ENCODE measurements at places on chromosomes 5 and 9. TPM values are rescaled to one million over a fixed set of nuclear protein-coding genes. Genes with fewer than 3 reads are reported as not detected.

- H3K36me3 ChIP-seq, result no peaks in the 10 kb centered on the region
Measured at GRCh38 chr9:28810388-28811075, 1237.3 kb upstream of the C9orf72 start.

DNA sequence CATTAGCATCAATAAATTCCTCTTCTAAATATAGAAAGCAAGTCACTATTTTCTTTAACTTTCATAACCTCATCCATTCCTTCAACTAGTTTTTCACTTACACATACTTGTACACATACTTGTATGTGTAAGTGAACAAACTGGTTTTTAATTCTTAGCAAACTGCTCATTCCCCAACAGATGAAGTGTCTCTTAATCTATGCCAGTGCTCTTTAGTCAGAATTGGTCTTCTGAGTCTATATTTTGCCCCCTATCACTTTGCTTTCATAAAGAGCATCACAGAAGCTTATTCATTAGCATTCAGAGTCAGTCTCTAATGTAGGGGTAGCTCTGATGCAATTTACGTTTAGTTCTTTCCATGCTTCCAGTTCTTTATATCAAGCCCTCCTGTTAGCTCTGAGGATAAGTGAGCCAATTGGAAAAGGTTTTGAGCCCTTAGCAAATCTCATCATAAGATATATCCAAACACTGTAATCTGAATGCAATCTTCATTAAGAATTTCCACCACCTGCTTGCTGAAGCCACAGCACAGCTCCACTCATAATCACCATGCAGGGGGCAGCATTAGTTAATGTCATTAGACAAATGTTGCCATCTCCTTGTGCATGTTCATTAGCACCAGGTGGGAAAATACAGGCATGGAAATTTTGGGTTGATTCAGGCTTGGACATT is 178.5 kb upstream of the SLC24A2 start:
- no peaks in the 10 kb centered on the region for H3K27me3 ChIP-seq
- no peak for DNase-seq
- H3K4me1 ChIP-seq, result no peaks in the 10 kb centered on the region
- no peak overlapping the region for H3K27ac ChIP-seq

GRCh38 chr5:147145328-147145727 is 89.5 kb upstream of the STK32A start:
- no peaks in the 10 kb centered on the region for H3K4me1 ChIP-seq
- H3K36me3 ChIP-seq, result no peaks in the 10 kb centered on the region
- H3K27me3 ChIP-seq, result no peaks in the 10 kb centered on the region
- no peak overlapping the region for H3K4me3 ChIP-seq
- DNase-seq, result no peak

GRCh38 chr9:123887837-123888236 is 42.1 kb downstream of the DENND1A start:
- H3K27me3 ChIP-seq, result no peaks in the 10 kb centered on the region
- no peak for DNase-seq
- no peaks in the 10 kb centered on the region for H3K4me1 ChIP-seq
- H3K36me3 ChIP-seq, result no peaks in the 10 kb centered on the region
- H3K27ac ChIP-seq, result no peak overlapping the region
- H3K4me3 ChIP-seq, result no peak overlapping the region

DNA sequence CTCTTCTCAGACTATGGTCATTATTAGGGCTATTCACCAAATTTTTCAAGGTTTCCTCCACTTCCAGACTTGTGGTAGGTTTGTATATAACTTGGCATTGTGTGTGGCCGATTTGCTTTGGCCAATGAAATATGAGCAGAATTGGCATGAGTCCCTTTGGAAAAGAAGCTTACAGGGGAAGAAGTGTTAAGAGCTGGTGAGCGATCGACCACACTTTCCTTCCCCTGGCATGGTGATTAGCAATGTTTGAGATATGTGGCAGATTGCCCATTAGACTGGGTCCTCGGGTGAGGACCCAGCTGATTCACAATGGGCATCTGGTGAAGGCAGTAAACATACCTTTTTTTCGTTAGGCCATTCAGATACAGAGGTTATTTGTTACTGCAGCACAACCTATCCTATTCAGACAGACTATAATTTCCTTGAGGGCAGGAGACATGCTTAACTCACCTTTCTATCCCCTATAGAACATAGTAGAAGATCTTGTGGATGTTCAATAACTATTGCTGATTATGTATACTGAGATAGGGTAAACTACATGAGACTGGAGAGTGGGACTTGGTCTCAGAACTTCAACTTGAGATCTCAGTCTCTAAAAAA is 62.8 kb upstream of the KLF9 start:
- no peak overlapping the region for H3K27ac ChIP-seq
- H3K4me1 ChIP-seq, result peaks cover 45% of the 10 kb centered on the region
- H3K27me3 ChIP-seq, result no peaks in the 10 kb centered on the region
- no peak for DNase-seq
- H3K36me3 ChIP-seq, result no peaks in the 10 kb centered on the region
- H3K4me3 ChIP-seq, result no peak overlapping the region

DNA sequence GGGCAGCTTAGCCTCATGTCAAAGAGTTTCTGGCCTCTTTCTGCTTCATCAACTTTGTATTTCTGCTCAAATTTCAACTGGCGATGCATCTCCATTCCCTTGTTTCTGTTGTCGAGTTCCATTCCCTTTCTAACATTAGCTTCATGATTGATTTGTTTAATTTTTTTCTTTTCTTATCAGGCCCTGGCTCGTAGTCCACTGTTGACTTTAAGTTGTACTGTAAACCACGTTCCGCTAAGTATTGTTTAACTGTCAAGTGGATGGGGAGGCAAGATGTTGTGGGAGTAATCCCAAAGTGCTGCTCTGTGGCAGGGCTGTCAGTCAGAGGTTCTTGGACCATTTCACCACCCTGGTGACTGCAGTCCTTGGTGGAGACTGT is 309.1 kb downstream of the PSAT1 start:
- no peaks in the 10 kb centered on the region for H3K27me3 ChIP-seq
- no peak overlapping the region for H3K4me3 ChIP-seq
- DNase-seq, result no peak
- no peak overlapping the region for H3K27ac ChIP-seq

DNA sequence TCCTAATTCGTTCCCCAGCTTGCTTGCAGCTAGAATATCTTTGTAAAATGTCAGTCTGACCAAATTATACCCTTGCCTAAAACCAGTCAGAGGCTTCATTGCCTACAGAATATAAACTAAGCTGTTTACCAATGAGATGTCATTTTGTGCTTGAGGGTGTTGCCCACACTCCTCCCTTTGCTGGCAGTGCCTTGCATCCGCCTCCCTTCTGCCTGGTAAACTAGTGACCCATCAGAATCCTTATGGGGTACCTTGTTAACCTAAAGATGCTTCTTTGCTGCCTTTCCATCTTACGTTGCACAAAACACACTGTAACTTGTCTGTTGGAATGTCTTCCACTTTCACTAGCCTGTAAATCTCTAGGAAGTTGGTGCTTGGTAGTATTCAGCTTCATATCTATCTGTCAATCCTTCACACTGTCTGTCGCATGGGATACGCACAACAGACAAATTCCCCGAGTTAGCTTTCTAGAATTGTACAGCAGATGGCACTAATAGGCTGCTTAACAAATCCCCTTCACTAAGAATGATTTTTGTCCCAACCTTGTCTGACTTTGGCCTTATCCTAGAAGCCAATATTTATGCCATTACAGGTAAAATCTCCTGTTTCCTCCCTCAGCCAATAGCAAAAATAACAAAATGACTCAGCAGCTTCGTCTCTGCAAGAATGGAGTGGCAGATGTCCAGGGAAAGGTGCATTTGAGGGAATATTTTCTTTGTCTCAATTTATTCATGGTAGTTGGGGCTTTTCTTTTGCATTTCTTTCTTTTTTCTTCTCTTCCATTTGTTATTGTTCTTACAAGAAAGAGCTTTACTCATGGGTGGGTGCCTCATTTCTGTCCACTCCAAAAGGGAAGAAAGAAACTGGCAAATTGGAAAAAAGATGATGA is 3.0 kb downstream of the NUDT2 start:
- peak overlapping the region; percentile 21 for H3K27ac ChIP-seq
- no peaks in the 10 kb centered on the region for H3K27me3 ChIP-seq
- DNase-seq, result no peak
- no peaks in the 10 kb centered on the region for H3K36me3 ChIP-seq

DNA sequence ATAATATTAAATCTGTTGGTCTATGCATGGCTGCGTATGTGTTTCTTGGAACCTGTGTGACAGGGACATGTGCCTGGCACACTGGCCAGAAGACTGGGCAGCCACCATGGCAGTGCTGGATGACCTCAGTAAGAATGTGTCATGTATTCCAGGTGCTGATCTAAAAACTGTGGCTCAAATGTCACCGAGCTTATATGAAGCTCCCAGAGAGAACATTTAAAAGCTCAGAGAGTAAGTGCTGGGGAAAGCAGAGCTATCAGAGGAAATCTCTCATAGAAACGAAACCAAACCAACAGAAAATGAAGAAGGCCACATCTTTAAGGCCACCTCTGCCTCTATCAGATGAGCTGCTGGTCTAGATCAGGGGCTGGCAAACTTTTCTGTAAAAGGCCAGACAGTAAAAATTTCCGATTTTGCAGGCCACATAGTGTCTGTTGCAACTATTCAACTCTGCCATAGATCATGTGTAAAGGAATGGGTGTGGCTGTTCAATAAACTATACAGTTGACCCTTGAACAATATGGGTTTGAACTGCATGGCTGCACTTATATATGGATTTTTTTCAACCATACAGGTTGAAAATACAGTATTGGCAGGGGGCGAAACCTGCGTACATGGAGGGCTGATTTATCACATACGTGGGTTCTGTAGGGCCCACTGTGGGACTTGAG is 31.8 kb downstream of the TSTD2 start:
- H3K4me3 ChIP-seq, result no peak overlapping the region
- no peaks in the 10 kb centered on the region for H3K27me3 ChIP-seq
- no peak for DNase-seq
- no peak overlapping the region for H3K27ac ChIP-seq

DNA sequence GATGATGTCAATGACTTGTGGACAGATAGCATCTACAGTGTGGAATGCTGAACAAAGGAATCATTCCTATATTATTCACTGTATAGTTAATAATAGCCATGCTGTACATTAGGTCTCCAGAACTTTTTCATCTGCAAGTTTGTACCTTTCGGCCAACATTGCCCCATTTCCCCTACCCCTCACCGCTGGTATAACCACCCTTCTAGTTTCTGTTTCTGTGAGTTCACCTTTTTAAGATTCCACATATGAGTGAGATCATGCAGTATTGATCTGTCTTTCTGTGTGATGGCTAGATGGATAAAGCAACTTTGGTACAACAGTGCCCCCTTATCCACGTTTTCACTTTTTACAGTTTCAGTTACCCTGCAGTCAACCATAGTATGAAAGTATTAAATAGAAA is 18.8 kb upstream of the ALDH1B1 start:
- no peak overlapping the region for H3K4me3 ChIP-seq
- H3K27me3 ChIP-seq, result no peaks in the 10 kb centered on the region

- H3K27ac ChIP-seq, result no peak overlapping the region
- H3K36me3 ChIP-seq, result no peaks in the 10 kb centered on the region
- DNase-seq, result no peak
- H3K4me3 ChIP-seq, result no peak overlapping the region
- no peaks in the 10 kb centered on the region for H3K27me3 ChIP-seq
Measured at GRCh38 chr5:418162-419121, 24.5 kb upstream of the EXOC3 start.

The PCDHGA2 gene
- 4.6 TPM for total RNA-seq

The FGFR4 gene
- 4.5 TPM for total RNA-seq

The SNAPC4 gene
- 4.6 TPM for total RNA-seq

The LRRC19 gene
- not detected for total RNA-seq

The CD180 gene
- total RNA-seq, result 2.8 TPM

The BASP1 gene
- 50.1 TPM for total RNA-seq

All from breast epithelium (tissue), 4 donors.